ENCODE measurements at places on chromosomes 1 and 21.

GRCh38 chr1:247387096-247387495, 28.9 kb upstream of the NLRP3 start:
- DNase-seq = no peak

DNA sequence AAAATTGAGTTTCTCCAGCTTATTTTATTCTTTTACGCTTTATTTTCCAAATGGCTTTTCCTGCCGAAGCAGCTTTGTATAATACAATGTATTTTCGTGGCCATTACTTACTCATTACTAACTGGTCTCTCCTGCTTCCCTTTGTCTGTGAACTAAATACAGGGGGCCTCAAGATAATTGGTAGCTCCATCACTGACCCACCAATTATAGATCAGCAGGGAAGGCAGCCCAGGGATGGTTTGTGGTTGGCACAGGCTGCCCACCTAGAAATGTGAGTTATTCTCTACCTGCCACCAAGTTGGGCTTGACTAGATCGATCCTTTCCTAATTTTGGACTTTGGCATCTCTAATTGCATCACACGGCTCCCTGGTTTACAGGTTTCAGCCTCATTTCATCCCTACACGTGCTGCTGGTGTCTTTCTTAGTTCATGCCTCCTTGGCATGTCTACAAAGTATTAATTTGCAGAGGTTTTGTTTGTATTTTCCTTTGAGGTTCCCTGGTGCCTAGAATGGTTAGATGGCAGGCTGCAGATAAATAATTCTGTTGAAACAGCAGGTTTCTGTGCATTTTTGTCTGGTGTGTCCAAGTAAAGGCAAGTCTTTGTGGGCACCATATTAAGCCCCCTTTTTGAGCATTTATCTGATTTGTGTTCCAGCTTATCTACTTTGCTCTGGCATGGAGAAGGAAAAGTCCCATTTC, 35.2 kb downstream of the PEX14 start:
- DNase-seq = no peak

GRCh38 chr1:165793951-165794350, 25.3 kb upstream of the TMCO1 start:
- DNase-seq = no peak

DNA sequence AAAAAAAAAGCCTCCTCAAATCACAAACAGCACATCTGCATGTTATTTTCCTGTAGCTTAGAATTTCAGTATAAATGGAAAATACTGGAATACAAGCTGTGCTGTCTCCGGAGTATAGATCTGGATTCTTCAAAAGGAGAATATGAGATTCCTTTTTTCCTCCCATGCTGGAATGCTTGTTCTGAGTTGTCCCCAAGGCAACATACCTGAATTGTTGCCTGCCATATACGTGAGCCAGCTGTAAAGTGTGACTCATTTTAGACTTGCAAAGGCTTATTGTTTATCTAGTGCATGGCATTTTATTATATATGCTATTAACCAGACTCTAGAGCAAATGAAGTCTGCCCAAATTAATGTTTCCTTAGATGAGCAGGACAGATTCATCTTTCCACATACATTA, 95.0 kb upstream of the C1orf105 start:
- DNase-seq = no peak

- peak; percentile 19 for DNase-seq
These were observed 45.6 kb downstream of the SRRM1 start for GRCh38 chr1:24688621-24689195.

Measured in activated T-helper 1 cell treated with anti-CD3 and anti-CD28 coated beads, Interleukin-2, amount 50 U/mL, for 16 hours (primary cell).